ENCODE measurements at places on chromosomes 16 and 17.

GRCh38 chr16:363766-364490, 6.4 kb downstream of the MRPL28 start:
- DNase-seq: no peak

- no peak for DNase-seq
Measured at GRCh38 chr17:72472106-72472505, 351.3 kb downstream of the SOX9 start.

- DNase-seq: no peak
Measured at GRCh38 chr16:5454349-5454748, 356.8 kb upstream of the EEF2KMT start.

DNA sequence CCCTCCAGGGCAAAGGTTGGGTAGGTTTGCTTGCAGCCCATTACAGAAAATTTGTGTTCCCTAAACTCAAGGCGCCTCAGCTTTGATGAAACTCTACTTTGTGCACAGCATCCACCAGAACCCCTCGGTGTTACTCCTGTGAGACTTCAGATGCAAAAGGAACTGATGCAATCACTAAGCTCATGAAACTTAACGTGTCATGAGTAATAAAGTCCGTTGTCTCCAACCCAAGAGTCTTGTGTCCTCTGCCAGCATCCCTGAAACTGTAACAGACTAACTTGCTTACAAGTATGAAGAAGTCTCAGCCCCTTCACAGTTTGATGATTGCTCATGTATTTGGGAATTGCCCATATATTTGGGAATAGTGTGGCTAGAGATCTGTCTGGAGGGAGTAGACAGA, 74.8 kb upstream of the MARCHF10 start:
- no peak for DNase-seq

DNA sequence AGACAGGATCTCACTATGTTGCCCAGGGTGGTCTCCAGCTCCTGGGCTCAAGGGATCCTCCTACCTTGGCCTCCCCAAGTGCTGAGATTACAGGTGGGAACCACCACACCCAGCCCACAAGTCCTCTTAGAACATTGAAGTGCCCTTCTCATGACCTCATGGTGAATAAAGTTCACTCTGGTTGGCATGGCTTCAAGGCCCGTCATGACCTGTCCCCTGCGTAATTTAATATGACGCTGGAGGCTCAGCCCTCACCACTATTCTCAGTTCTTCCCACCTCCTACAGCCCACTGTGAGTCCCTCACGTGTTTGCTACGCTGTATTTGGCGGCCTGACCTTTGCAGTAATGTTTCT, 1.9 kb downstream of the ENDOV start:
- DNase-seq: no peak

DNA sequence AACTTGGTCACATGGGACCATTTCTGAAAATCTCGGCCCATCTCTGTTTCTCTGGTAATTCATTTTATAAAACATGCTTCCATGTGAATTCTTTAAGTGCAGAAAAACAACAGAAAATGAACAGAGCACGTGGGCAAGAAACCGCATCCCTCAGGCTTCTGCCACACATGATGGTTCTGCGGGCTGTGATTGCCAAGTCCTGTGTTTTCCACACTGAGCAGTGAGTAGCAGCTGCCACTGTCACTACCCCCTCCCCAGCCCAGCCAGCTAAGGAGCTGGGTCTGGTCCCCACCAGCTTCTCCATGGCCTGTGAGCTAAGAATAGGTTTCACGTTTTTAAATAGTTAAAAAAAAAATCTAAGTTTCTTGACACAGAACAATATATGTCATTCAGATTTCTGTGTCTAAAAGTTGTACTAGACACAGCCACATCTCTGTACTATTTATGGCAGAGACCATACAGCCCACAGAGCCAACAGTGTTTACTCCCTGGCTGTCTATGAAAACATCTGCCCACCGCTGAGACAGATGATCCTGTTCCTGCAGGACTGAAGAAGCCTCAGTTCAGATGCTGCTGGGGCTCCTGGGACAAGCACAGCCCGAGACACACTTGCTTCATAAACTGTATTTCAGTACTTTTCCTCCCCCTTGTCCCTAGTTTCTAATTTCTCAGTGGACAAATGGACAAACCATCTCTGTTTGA, 41.5 kb downstream of the USP22 start:
- DNase-seq: no peak

GRCh38 chr16:3356118-3356517, 429 bp downstream of the OR2C1 start:
- no peak for DNase-seq

DNA sequence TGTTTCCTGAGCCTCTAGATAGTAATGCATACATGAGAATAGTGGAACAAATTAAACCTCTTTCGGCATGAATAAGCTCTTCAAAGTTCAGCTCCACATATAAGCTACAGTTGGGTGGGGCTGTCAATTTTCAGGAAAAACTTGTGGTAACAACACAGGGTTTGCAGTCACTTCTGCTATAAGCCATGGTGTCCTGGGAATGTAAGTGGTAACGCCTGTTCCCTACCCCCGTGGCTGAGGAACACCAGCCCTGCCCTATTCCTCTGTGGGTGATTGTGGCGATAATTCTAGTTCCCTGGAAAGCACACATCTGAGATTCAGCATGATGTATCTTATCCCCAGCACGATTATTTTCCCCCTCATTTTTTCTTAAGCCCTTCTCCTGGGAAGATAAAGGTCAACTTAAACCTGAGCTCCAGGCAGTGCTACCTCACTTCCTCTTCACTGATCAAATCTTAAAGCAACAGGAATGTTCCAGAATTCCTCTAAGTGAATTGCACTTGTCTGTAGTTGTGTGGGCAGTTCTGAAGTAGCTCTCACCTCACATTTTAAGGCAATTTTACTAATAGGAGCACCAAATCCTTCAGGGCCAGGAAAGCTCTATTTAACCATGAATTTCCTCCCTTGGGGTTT, 500.7 kb upstream of the HSBP1 start:
- DNase-seq: no peak

DNA sequence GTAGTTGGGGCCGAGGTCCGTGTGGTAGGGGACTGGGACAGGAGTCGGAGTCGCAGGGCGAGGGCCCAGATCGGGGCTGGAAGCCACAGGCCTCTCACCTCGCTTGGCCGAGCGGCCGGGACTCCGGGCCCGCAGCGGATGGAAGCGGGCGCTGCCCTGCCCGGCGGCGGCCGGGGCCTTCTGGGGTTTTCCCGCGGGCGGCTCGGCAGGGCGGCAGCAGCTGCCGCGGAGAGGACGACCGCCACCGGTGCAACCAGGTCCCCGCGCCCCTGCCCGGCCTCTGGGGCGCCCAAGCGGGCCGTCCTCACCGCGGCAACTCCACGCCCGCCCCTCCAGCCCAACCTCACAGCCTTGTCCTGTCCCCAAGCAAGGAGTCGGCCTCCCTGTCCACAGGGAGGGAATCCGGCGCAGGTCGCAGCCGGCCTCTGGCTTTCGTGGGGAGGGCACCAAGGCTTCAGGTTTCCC, 15.6 kb upstream of the UTP6 start:
- no peak for DNase-seq

DNA sequence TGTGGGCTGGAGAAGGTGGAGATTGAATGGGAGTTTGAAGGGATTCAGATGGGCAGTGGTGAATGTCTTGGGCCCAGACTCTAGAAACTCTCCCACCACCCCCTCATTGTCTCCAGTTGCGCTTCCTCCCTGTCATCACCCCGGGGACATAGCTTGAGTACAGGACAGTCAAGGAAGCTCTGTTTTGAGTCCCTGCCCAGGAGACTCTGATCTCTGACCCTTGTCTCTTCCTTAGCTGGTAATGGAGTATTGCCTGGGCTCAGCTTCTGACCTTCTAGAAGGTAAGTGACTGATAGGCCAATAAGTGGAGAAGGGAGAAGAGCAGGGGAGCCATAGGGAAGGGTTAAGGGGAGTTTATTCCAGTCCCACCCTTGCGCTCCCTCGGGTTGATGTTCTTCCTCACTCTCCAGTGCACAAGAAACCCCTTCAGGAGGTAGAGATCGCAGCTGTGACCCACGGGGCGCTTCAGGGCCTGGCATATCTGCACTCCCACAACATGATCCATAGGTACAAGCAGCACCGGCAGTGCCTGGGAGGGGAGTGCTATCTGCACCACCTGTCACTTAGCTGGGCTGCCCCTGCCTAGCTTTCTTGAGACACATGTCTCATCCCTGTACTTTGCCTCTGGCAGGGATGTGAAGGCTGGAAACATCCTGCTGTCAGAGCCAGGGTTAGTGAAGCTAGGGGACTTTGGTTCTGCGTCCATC, 5.0 kb downstream of the TAOK2 start:
- no peak for DNase-seq

- DNase-seq: no peak
Measured at GRCh38 chr16:87984632-87985267, 33.5 kb downstream of the BANP start.

- no peak for DNase-seq
Measured at GRCh38 chr16:17776465-17776864, 305.7 kb upstream of the XYLT1 start.

DNA sequence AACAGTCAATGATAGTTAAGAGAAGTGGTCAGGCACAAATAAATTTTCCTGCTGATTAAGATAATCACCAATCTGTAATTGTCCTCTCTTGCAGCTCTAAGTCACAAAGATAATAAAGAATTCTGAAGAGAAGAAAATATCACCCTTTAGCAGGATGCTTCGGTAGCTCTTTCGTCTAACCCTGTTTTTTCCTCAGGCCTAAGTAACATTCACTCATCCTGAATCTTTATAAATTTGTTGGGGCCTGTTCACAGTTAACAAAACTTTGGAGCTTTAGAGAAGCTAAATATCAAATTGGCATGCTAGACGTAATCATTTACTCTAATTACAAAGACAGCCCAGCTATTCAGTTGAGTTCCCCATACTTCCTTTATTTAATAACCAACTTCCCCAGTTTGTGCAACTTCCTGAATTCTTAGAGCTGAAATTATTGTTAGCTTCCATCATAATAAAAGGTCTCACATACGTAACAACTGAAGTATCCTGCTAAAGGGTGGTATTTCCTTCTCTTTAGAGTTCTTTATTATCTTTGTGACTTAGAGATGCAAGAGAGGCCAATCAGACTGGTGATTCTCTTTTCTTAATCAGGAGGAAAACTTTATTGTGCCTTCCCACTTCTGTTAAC, 118.6 kb downstream of the TANGO6 start:
- no peak for DNase-seq

DNA sequence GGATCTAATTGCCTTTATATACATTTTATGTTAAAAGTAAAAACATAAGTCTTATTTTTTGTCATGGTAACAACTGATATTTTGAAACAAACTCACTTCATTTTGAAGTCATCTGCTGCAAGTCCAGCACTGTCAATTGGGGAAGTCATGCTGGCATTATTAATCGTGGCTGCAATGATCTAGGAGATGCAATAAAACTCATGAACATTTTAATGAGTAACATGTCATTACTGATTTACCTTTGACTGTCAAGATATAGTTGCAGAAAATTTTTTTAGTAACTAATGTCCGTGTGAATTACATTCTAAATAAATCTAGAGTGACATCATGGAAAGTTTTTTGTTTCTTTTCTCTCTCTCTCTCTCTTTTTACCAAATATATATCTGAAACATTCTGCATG, 17.3 kb upstream of the KRT24 start:
- DNase-seq: no peak

Measured in amygdala (tissue), 56 donors.